Stimulated activated CD8-positive, alpha-beta memory T cell treated with anti-CD3 and anti-CD28 coated beads, Interleukin-15, amount 100 ng/mL, for 24 hours (primary cell): ENCODE measurements at places on chromosomes 4 and X.

DNA sequence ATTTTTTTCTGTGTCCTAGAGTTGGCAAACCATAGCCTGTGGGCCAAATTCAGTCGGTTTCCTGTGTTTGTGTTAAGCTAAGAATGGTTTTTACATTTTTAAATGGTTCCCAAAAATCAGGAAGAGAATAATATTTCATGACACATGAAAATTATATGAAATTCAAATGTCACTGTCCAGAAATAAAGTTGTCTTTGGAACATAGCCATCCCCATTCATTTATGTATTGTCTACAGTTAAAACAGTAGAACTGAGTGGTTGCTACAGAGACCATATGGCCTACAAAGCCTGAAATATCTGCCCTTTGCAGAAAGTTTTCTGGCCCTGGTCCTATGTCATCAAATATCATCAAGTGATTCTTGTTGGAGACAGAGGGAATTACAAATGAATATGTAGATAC is 15.5 kb downstream of the FRMPD4 start:
- no peak for DNase-seq

DNA sequence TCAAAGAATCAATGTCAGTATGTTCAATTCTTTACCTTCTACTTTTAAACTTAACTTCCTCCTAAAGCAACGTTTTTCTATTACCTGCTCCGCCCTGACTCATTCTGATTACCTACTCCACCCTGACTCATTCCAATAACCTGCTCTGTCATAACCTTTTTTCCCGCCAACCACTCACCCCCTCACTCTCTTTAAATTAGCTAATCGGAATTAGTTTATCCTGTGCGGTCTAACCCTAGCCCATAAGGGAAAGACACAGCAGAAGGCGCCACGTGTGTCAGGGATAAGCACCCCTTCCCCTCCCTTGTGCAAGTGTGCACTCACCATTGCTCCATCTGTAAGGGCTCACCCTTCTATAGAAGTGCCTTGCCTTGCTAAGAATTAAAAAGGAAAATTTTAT is 64.4 kb downstream of the EIF4E start:
- DNase-seq, result no peak

DNA sequence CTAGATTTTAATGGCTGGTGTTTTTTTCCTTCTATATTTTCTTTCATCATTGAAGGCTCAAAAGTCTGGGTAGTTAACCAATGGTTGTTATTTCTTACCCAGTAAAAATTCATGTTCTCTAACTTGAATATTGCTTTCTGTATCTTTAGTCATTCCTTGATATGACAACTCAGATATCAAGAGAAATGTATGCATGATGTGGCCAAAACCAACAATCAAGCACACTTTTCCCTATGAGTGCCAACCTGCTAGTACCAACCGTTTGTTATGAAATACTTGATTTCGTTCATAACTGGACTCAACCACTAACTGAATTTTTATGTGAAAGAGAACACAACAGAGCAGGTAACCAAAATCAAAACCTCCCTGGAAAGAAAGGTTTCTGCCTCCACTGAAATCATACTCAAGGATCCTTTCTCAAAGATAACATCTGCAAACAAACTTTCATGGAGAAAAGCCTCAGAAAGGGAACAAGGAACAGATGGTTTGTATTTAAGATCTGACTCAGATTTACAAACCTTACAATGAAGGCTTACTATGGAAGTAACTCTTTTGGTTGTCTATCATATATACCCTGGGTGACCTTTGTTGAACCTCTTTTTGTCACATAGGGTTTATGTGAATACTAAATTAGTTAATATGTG is 8.3 kb upstream of the VEGFC start:
- no peak for DNase-seq

DNA sequence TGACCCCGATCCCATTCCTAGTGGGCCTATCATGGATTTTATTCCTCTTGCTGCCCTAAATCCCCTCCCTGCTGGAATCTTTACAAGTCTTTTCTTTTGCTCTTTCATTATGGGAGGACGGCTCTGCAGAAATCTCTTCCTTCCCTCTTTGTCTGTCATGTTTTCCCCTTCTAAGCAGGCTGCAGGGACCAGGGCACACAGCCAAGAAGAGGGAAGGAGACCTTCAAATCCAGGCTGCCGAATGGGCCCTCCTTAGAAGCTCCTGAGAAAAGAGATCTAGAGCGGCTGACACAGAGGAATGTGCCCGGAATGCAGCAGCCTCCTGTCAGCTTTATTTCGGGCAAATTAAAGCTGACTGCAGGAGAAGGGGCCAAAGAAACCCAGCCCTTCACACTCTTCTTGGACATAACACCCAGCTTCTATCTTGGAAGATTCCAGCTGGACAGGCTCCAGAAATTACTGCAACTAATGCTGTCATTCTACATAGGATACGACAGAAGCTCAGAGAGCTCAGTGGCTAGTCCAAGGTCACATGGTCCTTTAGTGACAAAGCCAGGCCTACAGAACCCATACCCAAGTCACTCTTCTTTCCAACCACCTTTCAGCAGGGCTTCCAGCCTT is 187.8 kb upstream of the NHS start:
- no peak for DNase-seq

DNA sequence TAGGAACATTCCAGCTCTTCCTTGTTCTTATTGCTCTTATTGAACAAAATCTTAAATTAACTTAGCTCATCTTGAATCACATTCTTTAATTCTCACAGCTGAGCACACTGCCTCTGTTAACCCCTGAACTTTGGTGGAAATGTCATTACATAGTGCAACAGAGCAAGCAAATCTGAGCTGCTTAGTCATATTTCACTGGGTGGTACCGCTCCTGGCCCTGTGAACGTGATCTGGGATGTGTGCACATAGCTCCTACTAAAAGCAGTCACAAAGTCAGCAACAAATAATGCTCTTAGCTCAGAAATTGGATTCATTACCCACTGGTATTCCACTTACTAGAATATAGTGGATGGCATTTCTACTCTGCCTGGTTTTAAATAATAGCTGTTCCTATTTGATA is 27.9 kb downstream of the ARHGEF6 start:
- no peak for DNase-seq

DNA sequence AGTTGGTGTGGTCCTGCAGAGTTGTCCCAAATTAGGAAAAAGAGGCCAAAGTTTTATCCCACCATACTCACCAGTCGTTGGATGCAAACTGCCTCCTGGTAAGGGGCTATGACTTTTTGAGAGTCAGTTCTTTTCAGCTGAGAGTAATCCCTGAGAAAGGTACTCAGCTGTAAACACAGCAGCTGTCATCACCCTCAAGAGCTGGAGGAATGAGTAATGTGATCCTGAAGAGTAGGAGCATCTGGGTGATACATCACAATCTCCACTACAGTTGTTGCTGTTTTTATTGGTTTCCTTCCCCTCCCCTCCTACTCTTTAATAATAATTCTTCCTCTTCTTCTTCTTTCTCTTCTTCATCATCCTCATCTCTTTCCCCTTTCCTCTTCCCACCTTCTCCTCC is 5.7 kb downstream of the MAGEE1 start:
- no peak for DNase-seq

GRCh38 chrX:68876731-68877130 is 47.9 kb downstream of the EFNB1 start:
- DNase-seq, result no peak

GRCh38 chr4:19309378-19309777 is 942.3 kb upstream of the SLIT2 start:
- DNase-seq, result no peak

GRCh38 chrX:149867488-149867887 is 13.5 kb upstream of the MAGEA8 start:
- no peak for DNase-seq
